ENCODE measurements at places on chromosomes 4 and X.

- no peak for DNase-seq
These were observed 41.3 kb upstream of the MTM1 start for GRCh38 chrX:150527108-150527507.

GRCh38 chr4:47642985-47643760 lies 158.1 kb downstream of the ATP10D start:
- DNase-seq = no peak

GRCh38 chr4:169618286-169618685 lies 2.1 kb upstream of the CLCN3 start:
- DNase-seq = no peak

- no peak for DNase-seq
These were observed 108.7 kb upstream of the PLS3 start for GRCh38 chrX:115452251-115452650.

- DNase-seq = no peak
These were observed 100.9 kb downstream of the SLC34A2 start for GRCh38 chr4:25756503-25756902.

DNA sequence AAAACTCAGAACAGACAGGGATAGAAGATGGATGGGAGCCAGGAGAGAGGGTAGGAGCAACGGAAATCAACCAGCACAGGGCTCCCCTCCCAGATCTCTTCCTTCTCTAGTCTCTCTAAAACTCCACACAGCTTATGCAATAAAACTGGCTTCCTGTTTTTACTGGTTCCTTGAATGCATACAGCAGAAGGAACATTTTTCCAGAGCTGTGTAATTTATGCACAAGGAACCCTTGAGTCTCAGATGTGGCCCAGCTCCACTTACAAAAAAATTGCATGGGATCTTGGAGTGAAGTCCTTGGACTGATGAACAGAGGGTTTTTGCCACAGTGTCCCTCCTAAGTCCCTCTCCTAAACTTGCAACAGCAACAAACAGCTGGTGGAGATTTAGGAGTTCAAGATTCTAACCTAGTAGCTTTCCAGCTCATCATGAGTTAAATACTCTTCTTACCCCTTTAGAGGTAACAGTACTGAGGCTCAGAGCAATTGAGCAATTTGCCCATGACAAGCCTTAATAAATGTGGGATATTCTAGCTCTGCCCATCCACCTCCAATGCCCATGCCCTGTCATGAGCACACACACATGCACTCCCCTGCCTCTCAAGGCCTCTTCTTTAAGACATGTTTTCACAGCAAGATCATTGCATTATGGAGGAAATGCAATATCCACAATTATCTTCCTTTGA lies 18.4 kb upstream of the CC2D2A start:
- no peak for DNase-seq

GRCh38 chr4:186859420-186859819 lies 135.8 kb upstream of the FAT1 start:
- DNase-seq = no peak

DNA sequence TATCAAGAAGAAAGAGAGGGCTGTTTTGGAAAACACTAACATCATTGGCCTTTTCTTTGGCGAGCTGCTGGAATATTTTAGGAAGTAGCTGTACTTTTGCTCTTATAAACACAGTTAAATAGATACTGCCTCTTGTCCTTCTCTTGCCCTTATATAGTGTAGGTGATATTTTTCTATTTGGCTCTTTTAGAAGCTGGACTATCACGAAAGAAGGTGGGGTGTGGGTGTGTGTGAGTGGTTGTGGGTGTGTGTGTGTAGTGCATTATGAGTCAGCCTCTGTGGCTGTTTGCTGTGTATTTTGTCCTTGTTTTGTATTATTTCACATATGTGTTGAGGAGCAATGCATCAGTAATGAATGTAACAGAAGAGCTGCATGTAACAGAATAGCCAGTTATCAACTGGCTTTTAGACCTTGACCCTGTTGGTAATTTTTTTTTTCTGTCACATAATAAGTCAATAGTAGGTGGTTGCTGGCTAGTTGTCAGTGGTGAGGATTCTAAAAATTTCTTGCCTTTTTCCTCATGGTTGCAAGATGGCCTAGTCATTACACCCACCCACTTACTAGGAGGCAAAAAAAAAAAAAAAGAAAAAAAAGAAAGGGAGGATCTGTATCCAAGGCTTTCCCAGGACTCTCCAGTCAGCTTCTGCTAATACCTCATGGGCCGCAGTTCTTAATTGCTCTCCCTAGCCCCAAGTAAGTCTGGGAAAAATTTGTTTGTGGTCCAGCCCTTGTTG lies 23.8 kb downstream of the ARHGAP10 start:
- DNase-seq = no peak

- DNase-seq = no peak
These were observed 166.4 kb upstream of the PPARGC1A start for GRCh38 chr4:24056289-24056688.

GRCh38 chrX:77143907-77144306 lies 303.3 kb upstream of the FGF16 start:
- no peak for DNase-seq

- DNase-seq = no peak
These were observed 24.4 kb upstream of the PLK4 start for GRCh38 chr4:127856196-127856812.

- DNase-seq = no peak
These were observed 10.8 kb upstream of the GUCY1B1 start for GRCh38 chr4:155748039-155748438.

DNA sequence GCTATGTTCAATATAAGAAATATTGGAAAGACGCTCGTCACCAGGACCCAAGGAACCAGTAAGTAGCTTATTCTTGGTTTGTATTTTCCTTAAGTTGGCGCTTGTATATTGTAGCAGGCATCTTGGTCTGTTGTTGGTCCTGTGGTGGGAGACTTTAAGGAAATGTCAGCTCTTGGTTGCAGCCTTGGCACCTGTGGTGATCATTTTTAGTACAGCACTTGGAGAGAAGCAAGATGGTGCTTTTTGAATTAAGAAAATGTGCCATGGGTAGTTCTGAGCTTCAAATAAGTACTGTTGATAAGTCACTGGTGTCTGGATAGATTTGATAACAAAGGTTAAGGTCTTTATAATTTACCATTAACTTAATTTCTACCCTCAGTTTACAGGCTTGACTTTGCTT lies 1.1 kb downstream of the RPS3A start:
- no peak for DNase-seq

DNA sequence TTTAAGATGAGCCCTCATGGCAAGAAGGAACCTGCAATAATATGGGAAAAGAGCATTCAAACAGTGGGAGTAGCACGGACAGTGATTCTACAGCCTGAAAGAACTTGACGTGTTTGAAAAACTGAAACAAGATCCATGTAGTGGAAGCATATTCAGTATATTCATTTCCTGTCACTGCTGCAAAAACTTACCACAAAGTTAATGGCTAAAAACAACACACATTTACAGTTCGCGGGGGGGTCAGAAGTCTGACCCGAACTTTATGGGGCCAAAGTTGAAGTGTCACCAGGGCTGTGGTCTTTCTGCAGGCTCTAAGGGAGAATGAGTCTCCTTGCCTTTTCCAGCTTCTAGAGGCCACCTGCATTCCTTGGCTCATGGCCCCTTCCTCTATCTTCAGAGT lies 52.6 kb upstream of the ARX start:
- no peak for DNase-seq

- DNase-seq = no peak
These were observed 136.6 kb downstream of the PALLD start for GRCh38 chr4:168633496-168633895.

- DNase-seq = no peak
These were observed 15.3 kb downstream of the VSIG4 start for GRCh38 chrX:66024570-66024969.

- DNase-seq = peak; percentile 18
These were observed at the start of gene INPP4B for GRCh38 chr4:142846108-142846728. Gene INPP4B (minus strand): TSS chr4:142846301.

DNA sequence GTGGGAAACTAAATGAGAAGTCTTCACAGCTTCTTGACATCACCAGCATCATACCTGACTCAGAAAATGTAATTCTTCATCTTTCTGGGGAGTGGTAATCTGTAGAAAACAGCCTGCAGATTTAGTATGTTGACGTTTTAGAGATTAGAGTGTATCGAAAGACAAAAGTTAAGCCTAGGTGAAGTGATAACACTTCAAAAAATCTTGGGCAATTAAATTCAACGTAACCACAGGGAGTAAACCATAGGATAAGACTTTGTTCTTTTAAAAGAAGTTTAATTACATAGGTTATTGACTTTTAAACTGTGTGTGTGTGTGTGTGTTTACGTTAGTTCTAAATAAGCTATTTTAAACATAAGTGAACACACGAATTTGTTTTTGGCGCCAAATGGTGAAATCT lies 1.8 kb upstream of the CXCL5 start:
- no peak for DNase-seq

DNA sequence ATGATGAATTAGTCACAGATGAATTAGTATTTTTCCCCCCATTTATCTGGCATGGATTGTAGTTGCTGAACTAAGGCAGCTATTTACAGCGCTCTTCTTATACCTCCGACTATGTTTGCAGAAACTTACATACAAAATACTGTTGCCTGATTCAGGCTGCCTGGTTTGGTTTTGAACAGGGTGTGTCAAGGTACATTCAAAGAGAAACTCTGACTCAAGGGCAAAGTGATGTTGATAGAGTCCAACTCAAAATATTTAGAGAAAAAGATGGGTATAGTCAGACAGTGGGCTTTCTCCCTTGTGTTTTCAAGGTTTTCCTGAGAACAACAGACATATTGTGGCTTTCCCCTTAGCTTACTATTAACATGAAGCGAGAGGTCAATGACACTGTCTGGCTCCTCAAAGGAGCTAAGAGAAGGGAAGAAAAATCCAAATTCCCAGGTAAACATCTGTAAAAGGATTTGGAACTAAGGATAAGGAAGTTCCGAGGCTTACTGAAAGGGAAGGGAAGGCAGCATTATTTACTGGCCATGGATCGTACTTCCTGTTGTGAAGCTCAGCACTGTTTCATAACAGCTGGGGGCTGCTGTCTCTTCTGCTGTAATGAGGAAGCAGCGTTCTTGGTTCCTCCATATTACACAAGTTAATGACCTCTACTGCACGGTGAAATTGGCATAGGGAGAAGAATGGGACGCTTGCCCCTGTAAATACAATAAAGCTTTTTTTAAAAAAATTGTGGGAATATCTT lies 30.9 kb downstream of the FAM9C start:
- no peak for DNase-seq

- DNase-seq = no peak
These were observed 110.2 kb upstream of the STX18 start for GRCh38 chr4:4651811-4652755.

GRCh38 chrX:46584736-46585135 lies 11.2 kb downstream of the CHST7 start:
- DNase-seq = no peak

DNA sequence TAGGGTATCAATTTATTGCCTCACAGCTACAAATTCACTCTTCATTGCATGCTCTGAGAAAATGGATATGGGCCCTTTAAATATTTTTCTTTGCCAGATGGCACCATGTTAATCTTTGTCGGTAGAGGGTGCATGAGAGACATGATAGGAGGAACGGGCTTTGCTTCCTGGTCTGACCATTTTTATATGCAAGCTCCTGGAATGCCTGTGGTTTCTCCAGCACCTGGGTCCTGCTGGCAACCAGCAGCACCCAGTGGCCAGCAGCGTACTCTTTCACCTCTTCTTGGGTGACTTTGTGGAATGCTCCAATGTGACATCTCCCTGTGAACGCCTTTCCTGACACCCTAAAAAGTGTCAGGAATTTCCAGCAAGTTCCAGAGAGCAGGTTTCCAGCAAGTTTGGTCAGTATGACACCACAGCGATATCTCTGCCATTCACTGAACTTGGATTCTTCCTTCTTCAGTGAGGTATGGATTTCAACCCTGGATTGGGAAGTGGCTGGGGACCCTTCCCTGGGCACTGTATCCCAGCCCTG lies 140.3 kb upstream of the PGRMC2 start:
- DNase-seq = peak; percentile 27
